Fibroblast of lung (primary cell): ENCODE measurements at places on chromosomes 11 and 22. TPM values are rescaled to one million over a fixed set of nuclear protein-coding genes. Genes with fewer than 3 reads are reported as not detected.

DNA sequence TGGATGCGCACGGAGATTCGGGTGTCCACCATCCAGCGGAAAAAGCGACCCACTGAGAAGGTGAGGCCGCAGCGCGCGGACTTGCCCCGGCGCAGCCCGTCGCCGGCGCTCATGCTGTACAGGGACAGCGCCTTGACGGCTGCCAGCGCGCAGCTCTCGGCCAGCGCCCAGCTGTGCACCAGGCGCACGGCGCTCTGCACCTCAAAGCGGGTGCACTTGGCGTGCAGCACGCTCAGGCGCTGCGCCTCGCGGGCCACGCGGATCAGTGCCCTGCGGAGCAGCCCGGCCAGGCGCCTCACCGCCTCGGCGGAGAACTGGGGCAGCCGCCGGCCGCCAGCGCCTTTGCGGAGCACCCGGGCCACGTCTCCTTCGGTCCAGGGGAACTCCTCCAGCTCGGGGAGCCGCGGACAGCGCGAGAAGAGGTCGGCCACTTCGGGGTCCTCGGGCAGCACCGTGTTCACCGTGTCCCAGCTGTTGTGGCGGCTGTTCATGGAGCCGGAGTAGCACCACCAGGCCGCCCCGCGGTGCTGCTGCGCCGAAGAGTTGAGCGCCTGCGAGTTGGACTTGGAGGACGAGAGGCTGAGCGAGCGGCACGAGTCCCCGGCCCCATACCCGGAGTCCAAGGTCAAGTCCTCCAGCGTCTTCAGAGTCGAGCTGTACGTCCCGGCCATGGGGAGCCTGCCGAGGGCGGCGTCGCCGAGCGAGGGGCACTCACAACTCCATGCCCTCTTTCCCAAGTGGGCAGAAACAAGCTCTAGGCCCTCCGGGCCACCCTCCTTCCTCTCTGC lies 703 bp downstream of the ABTB2 start:
- peak; percentile 64 for DNase-seq

GRCh38 chr22:22802339-22802970 lies 85.2 kb upstream of the IGLL5 start:
- no peak for DNase-seq

Gene TRIM22
- 74.3 and 108 TPM in 2 replicates for polyA plus RNA-seq

- no peak for DNase-seq
Observed at GRCh38 chr22:50724616-50725015, 13.4 kb upstream of the ACR start.

GRCh38 chr11:27998552-27998951 lies 109.4 kb downstream of the KIF18A start:
- DNase-seq = no peak

GRCh38 chr11:46380340-46381047 lies 975 bp upstream of the MDK start:
- peak; percentile 26 for DNase-seq

GRCh38 chr11:73113426-73113825 lies 28.7 kb downstream of the FCHSD2 start:
- no peak for DNase-seq

- no peak for DNase-seq
Observed at GRCh38 chr22:24357547-24357946, 69.9 kb upstream of the ADORA2A start.

DNA sequence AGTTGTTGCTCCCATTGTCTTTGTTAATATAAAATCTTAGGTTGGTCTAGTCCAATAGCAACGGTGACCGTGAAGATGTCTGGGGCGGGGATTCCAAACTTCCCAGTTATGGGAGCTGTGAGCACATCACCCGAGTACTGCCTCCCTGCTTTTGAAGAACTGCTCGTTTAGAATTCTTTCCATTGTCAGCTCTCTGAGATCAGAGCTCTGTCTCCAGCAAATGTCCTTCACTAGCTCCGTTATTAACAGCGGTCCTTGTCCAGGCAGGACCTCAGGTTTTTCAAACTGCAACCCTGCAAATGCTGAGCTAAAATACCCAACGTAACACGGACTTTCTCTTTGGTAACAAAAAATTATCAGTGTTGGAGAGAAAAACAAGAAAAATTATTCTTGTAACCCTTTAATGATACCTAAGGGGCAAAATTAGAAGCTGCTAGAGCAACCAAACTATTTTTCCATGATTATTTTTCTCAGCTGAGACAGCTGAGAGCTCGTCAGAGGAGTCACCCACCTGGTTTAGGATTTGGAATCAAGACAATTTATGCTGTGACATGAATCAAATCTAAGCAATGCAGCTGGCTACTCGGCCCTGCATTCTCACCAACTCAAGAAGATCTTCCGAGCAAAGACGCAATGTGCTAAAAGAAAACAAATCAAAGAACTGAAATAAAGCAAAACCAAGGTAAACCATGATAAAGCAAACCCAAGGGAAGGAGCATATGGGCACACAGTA lies 15.1 kb upstream of the EFCAB6 start:
- no peak for DNase-seq

GRCh38 chr11:35585416-35585815 lies 32.8 kb upstream of the FJX1 start:
- no peak for DNase-seq

GRCh38 chr11:72781313-72782080 lies 12.3 kb downstream of the STARD10 start:
- no peak for DNase-seq
